GM12864 (cell line): ENCODE measurements at places on chromosomes 2 and 18.
A peak's percentile ranks its signal among the peaks of the same experiment; 100 is the strongest.

DNA sequence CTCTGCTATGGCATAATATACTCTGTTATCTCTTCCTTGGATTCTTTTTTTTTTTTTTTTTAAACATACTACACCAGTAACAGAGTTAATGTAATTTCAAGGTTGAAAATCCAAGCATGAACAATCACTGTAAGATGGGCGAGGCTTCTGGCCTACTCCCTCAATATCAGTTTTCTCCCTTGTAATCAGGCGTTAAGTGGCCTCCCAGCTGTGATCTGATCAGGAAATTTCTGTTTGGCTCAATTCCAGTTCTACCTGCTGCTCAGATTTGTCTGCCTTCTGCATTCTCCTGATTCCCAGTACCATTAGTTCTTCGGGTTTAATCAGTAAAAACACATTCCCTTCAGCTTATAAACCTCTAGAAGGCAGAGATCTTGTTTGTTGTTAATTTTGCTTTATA lies 18.6 kb downstream of the PRKD3 start:
- no peak for DNase-seq

DNA sequence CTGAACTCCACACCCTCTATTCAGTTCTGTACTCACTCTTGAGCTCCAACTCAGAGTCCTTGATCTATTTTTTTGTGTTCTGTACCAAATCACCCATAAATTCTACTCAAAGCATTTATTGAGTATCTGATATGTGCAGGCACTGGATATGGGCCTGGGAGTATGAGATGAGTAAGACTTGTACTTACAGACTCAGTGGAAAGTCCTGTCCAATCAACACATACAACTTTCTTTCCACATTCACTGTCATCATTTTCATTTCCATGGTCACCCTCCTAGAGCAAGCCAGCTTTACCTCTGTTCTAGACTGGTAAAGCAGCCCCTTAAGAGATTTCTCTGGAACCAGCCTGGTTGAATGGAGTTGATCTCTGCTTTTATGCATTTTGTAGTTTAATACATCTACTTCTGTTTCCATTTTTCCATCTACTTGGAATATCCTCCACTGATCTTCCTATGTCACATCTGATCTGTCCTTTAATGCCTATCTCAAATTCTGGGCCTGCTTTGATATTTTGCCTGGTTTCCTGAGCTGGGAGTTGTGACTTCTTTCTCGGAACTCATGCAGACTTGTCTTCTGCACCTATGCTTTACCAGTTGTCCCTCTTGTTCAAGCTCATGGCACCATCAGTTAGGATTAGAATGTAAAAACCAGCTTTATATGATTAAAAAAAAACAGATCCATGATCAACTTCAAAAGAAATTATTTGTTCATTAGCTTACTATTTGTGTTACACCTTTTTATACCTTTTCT lies 96.9 kb upstream of the GLS start:
- DNase-seq, result no peak

DNA sequence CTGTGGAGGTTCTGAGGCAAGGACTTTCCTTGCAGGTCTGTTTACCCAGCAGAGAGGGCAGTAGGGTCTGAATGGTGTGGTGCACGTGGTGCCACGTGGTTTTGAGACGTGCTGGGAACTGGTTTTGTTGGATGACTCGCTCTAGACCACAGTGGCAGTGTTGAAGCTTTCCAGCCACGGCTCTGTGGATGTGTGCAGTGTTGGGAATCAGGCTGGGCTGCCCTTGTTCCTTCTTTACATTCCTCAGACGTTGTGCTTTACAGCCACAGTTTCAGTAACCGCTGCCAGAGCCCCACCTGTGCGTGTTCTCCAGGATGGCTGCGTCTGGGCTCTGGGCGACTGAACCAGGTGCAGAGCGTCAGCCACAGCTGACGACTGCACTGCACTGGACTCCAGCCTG lies 8.2 kb downstream of the CTDP1 start:
- DNase-seq, result no peak

- no peak for DNase-seq
Observed at GRCh38 chr2:138846216-138846821, 66.1 kb upstream of the NXPH2 start.

DNA sequence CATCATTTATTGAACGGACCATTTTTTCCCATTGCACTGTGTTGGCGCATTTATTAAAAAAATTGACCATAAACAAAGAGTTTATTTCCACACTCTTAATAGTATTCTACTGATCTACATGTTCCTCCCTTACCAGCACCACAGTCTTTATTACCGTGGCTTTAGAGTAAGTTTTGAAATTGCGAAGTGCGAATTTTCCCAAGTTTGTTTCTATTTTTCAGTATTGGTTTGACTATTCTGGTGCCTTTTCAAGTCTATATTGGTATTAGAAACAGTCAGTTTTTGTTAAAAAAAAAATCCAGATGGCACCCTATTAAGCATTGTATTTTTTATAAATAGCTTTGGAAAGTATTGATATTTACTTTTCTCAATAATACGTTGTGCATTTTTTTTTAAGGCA lies 795.1 kb upstream of the HS6ST1 start:
- DNase-seq, result no peak

- no peak for DNase-seq
Observed at GRCh38 chr2:216683846-216684245, 11.5 kb downstream of the IGFBP5 start.

DNA sequence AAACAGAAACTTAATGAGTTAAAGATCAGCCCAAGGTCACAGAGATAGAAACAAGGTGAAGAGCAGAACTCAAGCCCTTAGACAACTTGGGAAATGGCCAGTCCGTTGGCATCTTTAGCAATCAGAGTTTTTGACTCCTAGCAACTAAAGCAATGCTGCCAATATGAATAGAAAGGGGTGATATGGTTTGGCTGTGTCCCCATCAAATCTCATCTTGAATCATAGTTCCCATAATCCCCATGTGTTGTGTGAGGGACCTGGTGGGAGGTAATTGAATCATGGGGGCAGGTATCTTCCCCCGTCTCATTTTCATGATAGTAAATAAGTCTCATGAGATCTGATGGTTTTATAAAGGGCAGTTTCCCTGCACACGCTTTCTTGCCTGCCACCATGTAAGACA lies 170.2 kb downstream of the DDX1 start:
- DNase-seq, result no peak

DNA sequence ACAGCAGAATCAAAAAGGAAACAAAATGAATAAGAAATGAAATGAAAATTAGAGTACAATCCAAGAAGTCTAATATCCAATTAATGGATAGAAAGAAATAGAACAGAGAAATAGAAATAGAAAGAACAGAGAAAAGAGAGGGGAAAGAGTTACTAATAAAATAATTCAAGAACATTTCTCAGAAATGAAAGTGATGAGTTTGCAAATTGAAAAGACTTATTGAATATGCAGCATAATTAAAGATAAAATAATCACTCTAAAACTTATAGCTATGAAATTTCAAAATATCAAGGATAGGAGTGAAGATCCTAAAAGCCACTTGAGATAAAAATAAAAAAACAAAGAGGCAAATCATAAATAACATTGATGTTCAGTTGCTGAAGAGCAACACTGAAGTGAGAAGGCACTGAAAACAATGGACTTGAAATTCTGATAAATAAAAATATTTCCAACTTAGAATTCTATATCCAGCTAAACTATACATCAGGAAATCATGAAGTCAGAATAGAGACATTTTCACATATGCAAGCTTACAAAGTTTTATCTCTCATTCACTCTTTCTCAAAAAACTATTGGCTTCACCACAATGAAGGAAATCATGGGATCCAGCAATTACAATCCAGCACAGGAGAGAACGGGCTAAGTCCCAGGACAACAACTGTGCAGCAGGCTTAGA lies 155.9 kb upstream of the SPATS2L start:
- DNase-seq, result no peak

- no peak for DNase-seq
Observed at GRCh38 chr2:200131307-200131706, 175.2 kb upstream of the SPATS2L start.

DNA sequence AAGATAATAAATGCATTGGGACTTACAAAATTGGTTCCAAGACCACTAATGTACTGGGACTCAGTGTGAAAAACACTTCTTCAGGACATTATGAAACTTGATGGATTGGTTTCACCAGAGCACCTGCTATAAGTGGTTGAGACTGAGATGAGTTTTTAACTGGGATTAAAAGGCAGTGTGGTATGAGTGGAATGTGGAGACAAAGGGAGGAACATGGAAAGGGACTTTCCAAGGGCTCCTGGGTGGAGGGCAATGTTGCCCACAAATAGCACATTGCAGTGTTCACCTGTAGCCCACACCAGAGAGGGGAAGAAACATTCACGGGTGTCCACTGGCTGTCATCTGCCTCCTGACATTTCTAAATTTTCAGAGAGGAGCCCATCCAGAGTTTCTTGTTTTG lies 253.3 kb upstream of the TANK start:
- DNase-seq, result no peak

DNA sequence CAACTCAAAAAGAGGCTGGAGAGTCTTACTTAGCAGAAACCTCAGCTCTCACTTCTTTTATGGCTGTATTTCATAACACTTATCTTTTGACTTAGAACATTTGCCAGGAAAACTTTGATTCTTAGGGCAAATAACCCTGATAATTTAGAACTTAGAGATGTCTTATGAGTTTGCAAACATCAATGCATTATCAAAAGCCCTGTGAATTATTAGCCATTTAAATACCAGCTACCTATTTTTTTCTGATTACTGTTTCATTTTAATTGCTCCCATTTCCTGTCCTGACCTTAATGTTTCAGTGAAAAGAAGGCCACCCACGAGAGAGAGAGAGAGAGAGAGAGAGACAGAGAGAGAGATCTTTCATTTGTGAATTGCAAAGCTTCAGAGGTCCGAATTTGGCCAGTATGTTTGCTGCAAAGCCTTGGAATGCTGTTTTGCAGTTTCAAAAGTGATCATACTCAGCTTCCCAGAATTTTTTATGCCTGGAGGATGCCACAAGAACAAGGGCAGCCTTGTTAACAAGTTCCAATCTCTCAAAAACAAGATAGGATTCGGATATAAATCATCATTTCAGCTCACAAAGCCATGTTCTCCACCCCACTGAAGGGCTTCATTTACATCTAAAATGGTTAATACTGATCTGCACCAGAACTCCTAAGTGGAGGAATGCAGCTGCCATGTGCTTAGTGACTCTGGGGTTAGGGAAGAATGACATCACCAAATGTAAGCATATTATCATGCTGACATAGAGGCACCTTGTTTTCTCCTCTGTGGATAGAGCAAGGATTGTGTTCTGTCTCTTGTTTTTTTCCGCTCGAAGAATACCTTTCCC lies 478.2 kb downstream of the ARHGAP15 start:
- DNase-seq, result no peak

- DNase-seq, result no peak
Observed at GRCh38 chr2:150909090-150909489, 352.6 kb downstream of the RBM43 start.

DNA sequence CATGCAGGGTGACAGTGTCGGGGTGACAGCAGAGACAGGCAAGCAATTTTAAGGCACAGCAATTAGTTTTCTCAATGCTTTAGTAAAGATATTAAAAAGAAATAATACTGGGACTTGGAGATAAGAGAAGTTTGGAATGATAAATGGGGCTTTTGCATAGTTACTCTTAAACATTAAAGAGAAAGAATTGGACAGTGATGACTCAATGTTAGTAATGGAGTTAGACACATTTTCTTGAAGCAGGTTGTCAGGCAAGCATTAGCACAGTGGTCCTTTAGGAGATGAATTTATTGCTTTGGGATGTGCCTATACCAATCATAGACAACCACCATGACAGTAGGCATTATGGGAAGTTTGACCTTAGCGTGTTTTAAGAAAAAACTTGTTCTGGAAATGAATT lies 228.3 kb upstream of the RAB12 start:
- no peak for DNase-seq

- no peak for DNase-seq
Observed at GRCh38 chr18:78601349-78601748, 378.3 kb upstream of the SALL3 start.

GRCh38 chr18:57768537-57769326 lies 34.4 kb downstream of the ATP8B1 start:
- no peak for DNase-seq

GRCh38 chr2:35428548-35428947 lies 927.0 kb upstream of the CRIM1 start:
- DNase-seq, result no peak

DNA sequence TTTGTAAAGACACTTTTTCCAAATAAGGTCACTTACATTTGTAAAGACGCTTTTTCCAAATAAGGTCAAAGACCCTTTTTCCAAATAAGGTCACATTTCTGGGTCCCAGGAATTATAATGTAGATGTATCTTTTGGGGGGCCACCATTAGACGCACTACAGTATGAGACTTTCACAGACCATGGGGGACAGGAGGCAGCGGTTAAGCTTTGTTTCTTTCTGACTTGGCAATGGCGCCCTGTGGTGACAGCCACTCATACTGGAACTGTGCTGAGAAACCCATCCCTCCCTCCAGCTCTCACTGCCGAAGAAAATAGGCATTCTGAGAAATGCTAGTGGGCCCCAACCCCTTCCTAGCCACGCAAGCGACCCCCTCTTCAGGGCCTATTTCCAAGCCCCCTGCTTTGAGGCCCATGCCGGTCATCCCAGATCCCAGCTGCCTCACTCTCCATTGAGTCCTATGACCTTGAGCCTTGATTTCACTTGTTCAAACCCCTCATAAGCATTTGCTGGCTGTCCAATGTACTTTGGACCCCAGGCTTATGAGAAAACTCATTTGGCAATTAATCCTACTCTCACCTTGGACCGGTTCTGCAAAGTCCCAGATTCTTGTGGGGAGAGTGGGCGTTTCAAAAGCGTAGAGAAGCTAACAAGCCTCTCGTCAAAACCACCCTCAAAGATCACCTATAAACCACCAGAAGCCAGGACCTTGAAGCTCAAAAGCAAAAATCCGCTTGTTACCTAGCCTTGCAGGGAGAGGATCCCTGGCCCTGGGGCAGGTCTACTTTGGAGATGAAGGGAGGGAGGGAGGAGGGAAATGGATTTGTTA lies 11.3 kb upstream of the SPATA3 start:
- DNase-seq, result peak; percentile 89

DNA sequence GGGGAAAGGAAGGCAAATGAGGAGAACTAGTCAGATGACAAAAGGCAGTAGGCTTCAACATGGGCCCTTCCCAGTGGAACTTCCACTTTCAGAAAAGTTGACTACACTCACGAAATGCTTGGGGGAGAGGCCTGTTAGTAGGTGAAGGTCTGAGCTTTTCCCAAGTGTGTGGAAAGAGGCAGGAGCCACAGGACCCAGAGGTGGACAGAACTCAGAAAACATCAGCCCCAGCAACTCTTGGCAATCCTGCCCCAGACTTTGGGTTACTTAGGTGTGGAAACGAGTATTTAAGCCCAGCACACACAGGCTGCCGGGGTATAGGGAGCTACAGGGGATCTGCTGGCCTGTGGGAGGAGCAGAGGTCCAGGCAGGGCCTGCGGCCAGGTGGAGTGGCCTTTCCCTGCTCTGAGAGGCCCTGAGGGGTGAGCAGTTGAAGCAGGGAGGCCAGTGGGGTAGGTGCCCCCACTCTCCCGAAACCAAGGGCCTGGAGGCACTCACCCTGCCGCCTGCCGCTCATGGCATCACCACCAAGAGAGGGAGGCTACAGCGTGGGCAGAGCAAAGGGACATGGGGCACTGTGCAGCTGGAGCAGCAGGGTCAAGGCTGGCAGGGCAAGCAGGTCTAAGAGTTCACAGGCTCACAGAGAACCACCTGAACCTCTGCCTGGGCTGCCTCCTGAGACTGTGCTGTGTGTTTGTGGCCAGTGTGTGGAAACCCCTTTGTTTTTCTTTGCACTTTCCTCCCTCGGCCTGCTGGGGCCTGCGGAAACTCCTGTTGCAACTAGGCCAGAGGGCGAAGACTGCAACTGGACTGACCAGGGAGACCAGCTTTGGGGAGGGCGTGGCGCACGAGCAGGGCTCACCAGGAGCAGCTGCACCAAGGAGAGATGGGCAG lies 130.7 kb upstream of the SERTAD2 start:
- DNase-seq, result no peak
